ENCODE measurements at places on chromosomes 12 and 14. TPM values are rescaled to one million over a fixed set of nuclear protein-coding genes. Genes with fewer than 3 reads are reported as not detected.
A peak's percentile ranks its signal among the peaks of the same experiment; 100 is the strongest.

GRCh38 chr14:104441275-104442106, 138.1 kb upstream of the C14orf180 start:
- no peak for DNase-seq
- no peaks in the 10 kb centered on the region for H3K27me3 ChIP-seq
- H3K4me3 ChIP-seq: no peak overlapping the region
- no peak overlapping the region for H3K27ac ChIP-seq

DNA sequence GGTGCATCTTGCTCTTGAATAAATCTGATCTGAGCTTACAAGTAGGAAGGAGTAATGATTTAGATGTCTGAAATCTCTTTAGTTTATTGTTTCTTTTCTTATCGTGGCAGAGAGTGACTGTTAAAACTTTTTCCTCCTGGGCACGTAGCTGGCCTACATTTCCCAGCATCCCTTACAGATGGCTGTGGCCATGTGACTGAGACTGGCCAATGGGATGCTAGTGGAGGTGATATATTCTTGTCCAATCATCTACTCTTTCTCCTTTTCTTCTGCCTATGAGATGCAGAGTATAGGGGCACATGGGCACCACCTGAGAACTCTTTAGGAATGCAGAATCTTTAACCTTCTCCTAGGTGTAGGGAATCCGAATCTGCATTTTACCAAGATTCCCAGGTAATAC, 237.3 kb downstream of the RGS6 start:
- H3K4me1 ChIP-seq: peaks cover under 1% of the 10 kb centered on the region
- no peak overlapping the region for H3K27ac ChIP-seq
- peaks cover 10% of the 10 kb centered on the region for H3K27me3 ChIP-seq
- peaks cover 2% of the 10 kb centered on the region for H3K36me3 ChIP-seq

- H3K4me1 ChIP-seq: no peaks in the 10 kb centered on the region
- no peak overlapping the region for H3K27ac ChIP-seq
- no peak overlapping the region for H3K4me3 ChIP-seq
- no peak for DNase-seq
Measured at GRCh38 chr12:39354955-39355354, 88.0 kb downstream of the KIF21A start.

DNA sequence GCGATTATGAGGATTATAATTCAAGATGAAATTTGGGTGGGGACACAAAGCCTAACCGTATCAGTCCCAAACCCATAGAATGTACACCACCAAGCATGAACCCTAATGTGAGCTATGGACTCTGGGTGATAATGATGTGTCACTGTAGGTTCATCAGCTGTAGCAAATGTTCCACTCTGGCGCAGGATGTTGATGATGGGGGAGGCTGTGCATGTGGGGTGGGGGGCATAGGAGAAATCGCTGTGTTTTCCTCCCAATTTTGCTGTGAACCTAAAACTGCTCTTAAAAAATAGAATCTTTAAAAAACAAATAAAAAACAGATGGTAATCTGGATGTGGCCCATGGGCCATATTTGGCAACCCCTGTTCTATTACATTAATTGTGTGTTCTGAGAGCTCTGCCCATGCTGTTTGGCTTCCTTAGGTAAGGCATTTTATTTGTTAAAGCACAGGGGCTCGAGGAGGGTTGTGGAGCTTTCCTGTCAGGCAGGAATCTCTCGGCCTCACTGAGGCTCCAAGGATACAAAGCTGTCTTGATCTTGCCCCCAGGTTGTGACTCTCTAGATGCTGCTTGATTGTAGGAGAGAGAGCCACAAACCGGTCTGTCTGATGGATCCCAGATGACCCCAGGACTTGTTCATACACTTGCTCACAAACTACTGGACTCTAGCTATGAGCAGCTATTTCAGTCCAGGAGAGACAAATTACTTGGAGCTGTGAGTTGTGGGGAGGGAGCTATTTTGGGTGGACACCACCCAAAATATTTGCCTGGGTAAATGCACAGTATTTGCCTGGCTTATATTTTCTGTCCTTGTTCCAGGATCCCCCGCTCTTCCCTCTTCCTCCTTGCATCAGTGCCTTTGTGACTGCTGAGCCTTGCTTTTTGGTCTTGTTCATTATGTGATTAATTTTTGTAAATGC, 340.2 kb downstream of the MED13L start:
- DNase-seq: no peak
- no peaks in the 10 kb centered on the region for H3K4me1 ChIP-seq
- peaks cover 15% of the 10 kb centered on the region for H3K27me3 ChIP-seq
- no peaks in the 10 kb centered on the region for H3K36me3 ChIP-seq

GRCh38 chr14:33808187-33808586, 142.7 kb downstream of the EGLN3 start:
- no peaks in the 10 kb centered on the region for H3K4me1 ChIP-seq
- H3K27ac ChIP-seq: no peak overlapping the region
- no peak overlapping the region for H3K4me3 ChIP-seq
- no peak for DNase-seq
- H3K27me3 ChIP-seq: peaks cover 15% of the 10 kb centered on the region

DNA sequence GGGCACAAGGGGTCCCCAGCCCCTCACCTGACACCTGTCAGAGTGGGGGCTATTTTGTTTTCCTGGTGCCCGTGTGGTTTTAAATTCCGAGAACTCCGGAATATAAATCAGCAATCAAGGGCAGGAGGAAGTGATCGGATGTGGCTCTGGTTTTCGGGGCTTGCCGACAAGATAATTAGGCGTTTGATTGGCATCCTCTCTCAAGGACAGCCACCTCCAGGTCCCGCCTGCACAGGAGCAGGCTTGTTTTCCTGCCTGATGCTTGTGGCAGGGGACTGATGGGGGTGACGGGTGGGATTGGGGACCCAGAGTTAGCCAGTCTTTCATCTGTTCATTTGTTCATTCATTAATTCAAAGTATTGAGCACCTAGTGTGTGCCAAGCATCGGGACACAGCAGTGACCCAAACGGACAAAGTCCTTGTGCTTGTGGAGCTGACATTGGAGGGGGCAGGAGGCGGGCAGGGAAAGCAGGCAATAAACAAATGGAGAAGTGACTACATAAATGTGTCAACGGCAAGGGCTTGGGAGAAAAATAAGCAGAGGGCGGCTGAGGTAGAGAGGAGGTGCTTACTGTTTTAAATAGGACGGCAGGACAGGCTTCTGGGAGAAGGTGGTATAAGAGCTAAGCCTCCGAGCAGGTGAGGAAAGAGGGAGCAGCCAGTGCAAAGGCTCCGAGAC, 166.5 kb downstream of the PHETA1 start:
- H3K36me3 ChIP-seq: no peaks in the 10 kb centered on the region
- no peaks in the 10 kb centered on the region for H3K4me1 ChIP-seq
- no peak overlapping the region for H3K4me3 ChIP-seq

GRCh38 chr14:24665440-24665991, 31.5 kb upstream of the GZMB start:
- no peaks in the 10 kb centered on the region for H3K27me3 ChIP-seq
- peaks cover 87% of the 10 kb centered on the region for H3K4me1 ChIP-seq
- peak; percentile 75 for DNase-seq
- H3K4me3 ChIP-seq: peak overlapping the region; percentile 46
- H3K27ac ChIP-seq: peak overlapping the region; percentile 91
- H3K36me3 ChIP-seq: peaks cover 22% of the 10 kb centered on the region

DNA sequence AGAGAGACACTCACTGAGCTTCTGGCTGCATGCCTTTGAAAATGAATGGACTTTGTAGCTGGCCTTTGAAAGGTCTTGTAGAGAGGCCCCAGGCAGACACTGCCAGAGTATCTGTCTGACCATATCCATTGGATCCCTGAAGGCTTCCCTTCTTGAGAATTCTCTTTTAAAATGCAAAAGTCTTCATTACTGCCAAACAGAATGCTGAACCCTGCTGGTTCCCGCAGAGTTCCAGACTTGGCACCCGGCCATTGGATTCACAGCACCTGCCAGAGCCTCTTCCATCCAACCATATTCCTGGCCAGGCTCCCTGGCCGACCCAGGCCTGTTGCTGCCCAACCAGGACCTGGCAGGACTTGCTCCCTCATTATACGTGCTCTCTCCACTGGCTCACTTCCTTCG, 182.5 kb downstream of the GXYLT1 start:
- DNase-seq: no peak
- no peak overlapping the region for H3K27ac ChIP-seq
- H3K36me3 ChIP-seq: no peaks in the 10 kb centered on the region
- no peaks in the 10 kb centered on the region for H3K4me1 ChIP-seq
- H3K27me3 ChIP-seq: no peaks in the 10 kb centered on the region

GRCh38 chr12:132179431-132180362, 35.4 kb downstream of the NOC4L start:
- H3K27me3 ChIP-seq: peaks cover 2% of the 10 kb centered on the region
- H3K27ac ChIP-seq: no peak overlapping the region
- H3K36me3 ChIP-seq: no peaks in the 10 kb centered on the region
- peaks cover 21% of the 10 kb centered on the region for H3K4me1 ChIP-seq

DNA sequence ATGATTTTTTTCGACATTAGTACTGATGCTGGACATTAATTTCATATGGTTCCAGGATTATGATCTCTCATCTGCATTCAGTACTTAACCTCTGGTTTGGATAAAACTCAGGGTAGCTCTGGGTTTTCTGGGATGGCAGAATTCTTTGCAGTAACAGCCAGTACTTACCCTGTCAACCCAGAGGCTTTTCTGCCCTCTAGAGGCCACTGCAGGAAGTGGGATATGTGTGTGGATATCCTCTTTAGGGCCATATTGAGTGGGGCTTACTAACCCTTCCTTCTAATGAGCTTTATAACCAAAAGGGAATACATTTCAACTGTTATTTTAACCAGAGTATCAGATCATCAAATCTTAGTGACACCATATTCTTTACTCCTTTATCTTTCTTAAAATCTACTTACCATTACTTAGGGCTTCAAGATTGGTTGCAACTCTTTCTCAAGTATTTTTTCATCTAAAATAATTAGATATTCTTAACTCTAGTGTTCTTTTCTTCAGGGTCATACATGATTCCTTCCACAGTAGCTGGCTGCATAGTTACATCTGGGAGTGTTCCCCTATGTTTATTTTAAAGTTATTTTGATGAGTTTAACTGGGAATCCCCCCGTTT, 488.0 kb upstream of the STXBP6 start:
- no peak overlapping the region for H3K4me3 ChIP-seq
- peak; percentile 16 for DNase-seq
- H3K27me3 ChIP-seq: no peaks in the 10 kb centered on the region
- H3K27ac ChIP-seq: no peak overlapping the region
- H3K4me1 ChIP-seq: no peaks in the 10 kb centered on the region

GRCh38 chr12:129540249-129540648, 363.6 kb downstream of the TMEM132D start:
- H3K4me1 ChIP-seq: no peaks in the 10 kb centered on the region
- H3K27ac ChIP-seq: no peak overlapping the region
- no peak overlapping the region for H3K4me3 ChIP-seq

GRCh38 chr12:6177642-6178358, 22.4 kb upstream of the CD9 start:
- no peak overlapping the region for H3K4me3 ChIP-seq
- no peak for DNase-seq
- H3K27ac ChIP-seq: no peak overlapping the region
- no peaks in the 10 kb centered on the region for H3K27me3 ChIP-seq
- H3K36me3 ChIP-seq: no peaks in the 10 kb centered on the region

- peaks cover 7% of the 10 kb centered on the region for H3K36me3 ChIP-seq
- no peak overlapping the region for H3K27ac ChIP-seq
- DNase-seq: no peak
- no peak overlapping the region for H3K4me3 ChIP-seq
Measured at GRCh38 chr14:31078766-31079165, 52.6 kb upstream of the STRN3 start.

GRCh38 chr12:2295941-2296461, 243.2 kb downstream of the CACNA1C start:
- H3K27me3 ChIP-seq: no peaks in the 10 kb centered on the region
- H3K4me1 ChIP-seq: peaks cover 23% of the 10 kb centered on the region
- H3K27ac ChIP-seq: no peak overlapping the region
- no peak overlapping the region for H3K4me3 ChIP-seq

DNA sequence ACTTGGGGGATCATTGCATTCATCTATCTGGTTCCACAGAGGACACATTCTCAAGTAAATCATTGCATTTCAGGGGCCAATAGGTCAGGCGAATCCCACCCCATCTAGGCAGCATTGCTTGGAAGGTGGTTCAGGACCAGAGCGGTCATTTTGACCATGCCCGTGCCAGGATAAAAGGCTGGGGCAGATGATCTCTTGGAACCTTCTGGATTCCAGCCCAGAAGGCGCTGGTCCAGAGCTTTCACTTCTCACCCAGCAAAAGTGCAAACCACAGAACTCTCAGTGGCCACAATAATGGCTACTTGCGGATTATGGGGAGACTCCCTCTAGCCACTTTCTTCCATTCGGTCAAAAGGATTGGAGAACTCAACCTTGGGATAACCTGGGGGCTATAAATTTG, 595 bp upstream of the KRT85 start:
- H3K4me3 ChIP-seq: no peak overlapping the region
- peaks cover 6% of the 10 kb centered on the region for H3K27me3 ChIP-seq
- no peaks in the 10 kb centered on the region for H3K36me3 ChIP-seq
- no peak overlapping the region for H3K27ac ChIP-seq
- DNase-seq: no peak

DNA sequence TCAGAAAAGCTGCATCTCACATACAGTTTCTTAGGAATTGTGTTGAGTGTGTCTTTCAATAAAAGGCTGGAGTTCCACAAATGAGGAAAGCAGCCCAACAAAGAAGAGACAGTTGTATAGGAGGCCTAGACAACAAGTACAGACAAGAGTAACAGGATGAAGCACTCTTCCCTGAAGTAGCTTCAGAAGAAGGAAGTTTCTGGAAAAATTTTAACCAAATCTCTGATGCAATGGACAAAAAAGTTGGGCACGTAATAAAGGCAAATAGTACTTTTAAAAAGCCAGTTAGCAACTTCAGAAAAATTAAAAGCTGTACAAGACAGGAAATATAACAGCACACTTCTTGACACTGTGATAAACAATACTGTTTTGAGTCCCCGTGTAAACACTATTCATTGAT, 134.1 kb upstream of the PLEKHG7 start:
- H3K36me3 ChIP-seq: peaks cover 20% of the 10 kb centered on the region
- H3K27ac ChIP-seq: no peak overlapping the region
- no peak overlapping the region for H3K4me3 ChIP-seq
- H3K4me1 ChIP-seq: peaks cover 23% of the 10 kb centered on the region

DNA sequence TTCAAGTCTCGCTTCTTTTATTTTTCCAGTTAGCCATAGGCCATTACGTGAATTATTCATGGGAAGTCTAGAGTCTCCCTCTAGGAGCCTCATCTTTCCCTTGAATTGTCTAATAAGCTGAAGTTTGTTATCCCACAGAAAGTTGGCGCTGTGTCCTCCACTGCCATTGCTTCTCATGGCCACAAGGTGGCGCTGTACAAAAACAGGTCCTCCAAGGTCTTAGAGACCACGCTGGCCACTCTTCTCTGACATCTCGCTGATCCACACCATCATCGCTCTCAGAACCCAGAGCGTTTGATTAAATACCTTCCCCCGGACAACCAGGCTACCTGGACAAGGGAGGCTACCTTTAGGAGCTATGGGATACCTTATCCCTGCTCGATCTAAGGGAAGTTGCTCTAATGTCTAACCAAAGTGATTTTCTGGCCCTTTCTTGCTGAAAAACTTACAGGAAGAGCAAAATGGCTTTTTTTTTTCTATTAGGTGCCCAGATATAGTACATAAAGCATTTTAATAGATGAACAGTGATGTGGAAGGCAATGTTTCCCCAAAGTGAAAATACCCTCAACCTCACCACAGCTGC, 110.0 kb downstream of the CCDC60 start:
- H3K27me3 ChIP-seq: peaks cover 14% of the 10 kb centered on the region
- H3K4me1 ChIP-seq: peaks cover 4% of the 10 kb centered on the region
- H3K27ac ChIP-seq: no peak overlapping the region
- no peak overlapping the region for H3K4me3 ChIP-seq
- H3K36me3 ChIP-seq: no peaks in the 10 kb centered on the region

CCDC85C gene
- total RNA-seq: 8.9 TPM

DHRS2 gene
- 11.6 TPM for total RNA-seq

LMNTD1 gene
- total RNA-seq: not detected

EFCAB11 gene
- total RNA-seq: 8.3 TPM

PTCSC3 gene
- total RNA-seq: not detected

BMAL2 gene
- total RNA-seq: 13.3 TPM

STAT6 gene
- 256 TPM for total RNA-seq

TMEM229B gene
- total RNA-seq: 3.5 TPM

VRTN gene
- total RNA-seq: not detected

Data from activated naive CD8-positive, alpha-beta T cell treated with anti-CD3 and anti-CD28 coated beads for 36 hours (primary cell).